ENCODE measurements at places on chromosomes 5 and 9.

DNA sequence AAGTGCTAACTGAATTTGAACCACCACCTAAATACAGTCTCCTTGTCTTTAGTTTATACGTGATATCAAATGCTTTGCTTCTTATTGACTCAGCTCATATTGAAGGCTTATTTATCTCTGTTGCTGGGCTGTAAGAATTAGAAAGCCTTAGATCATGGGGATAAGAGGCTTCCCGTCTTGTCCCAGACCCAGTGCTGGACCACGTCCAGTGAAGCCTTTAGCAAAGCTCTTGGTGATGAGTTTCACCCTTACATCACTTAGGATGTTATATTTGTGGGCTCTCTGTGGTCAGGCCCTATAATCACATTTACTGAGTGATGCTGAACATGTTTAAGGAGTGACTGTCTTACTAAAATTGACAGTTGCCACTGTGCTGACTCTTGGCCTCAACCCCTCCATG lies 11.2 kb downstream of the FAM240B start:
- DNase-seq, result peak; percentile 74

DNA sequence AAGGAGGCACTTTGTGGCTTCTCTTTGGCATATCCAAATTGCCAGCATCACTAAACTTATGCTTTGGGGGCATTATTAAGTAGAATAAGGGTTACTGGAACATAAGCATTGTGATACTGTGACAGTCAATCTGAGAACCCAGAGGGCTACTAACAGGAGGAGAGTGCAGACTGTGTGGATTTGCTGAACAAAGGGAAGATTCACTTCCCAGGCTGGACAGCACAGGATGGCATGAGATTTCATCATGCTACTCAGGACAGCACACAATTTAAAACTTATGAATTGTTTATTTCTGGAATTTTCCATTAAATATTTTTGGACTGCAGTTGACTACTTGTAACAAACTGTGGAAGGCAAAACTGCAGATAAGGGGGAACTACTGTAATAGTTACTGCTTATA lies 212.5 kb downstream of the TMC1 start:
- DNase-seq, result no peak

DNA sequence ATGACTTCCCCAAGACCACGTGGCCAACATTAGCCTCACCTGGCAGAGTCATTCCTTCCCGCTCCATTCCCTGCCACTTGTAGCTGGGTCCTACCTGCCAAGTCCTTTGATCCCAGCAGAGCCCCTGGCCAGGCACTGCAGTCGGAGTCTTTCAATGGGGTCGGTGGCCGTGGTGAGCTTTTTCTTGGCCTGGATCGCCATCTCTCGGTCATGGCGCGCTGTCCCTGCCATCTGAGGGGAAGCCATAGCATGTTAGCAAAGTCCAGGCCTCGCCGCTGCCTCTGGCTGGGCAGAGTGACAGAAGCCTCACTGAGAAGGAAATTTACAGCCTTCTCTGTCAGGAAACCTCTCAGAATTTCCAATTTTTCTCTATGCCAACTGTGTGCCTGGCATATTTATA lies 17.5 kb downstream of the CAPSL start:
- DNase-seq, result no peak

DNA sequence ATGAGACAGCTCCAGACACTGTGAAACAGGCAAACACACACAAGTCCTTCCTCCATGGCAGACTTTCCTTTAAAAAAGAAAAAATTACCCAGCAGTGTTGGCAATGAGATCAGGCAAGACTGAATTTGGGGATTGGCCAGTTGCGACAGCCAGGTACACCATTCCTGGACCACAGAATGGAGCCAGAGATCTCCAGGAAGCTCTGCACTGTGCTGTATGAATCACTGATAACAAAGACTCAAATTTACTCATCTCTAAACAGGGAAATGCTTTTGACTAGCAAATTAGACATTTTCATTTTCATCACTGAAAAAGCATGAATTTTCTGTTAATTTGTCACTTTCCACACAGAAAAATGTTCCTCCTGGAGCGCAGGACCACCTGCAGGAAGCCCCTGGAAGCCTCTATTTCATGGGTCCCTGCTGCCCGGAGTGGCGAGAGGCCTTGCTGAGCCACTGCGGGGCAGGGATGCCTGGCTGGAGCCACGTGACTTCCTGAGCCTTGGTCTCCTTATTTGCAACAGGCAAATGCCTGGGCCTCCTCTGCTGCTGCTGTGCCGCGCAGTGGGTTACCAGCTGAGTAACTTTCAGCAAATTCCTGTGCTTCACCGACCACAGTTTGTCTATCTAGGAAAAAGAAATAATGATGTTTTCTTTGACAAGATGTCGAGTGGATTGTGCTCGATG lies 185.9 kb upstream of the ZNF618 start:
- DNase-seq, result peak; percentile 19

DNA sequence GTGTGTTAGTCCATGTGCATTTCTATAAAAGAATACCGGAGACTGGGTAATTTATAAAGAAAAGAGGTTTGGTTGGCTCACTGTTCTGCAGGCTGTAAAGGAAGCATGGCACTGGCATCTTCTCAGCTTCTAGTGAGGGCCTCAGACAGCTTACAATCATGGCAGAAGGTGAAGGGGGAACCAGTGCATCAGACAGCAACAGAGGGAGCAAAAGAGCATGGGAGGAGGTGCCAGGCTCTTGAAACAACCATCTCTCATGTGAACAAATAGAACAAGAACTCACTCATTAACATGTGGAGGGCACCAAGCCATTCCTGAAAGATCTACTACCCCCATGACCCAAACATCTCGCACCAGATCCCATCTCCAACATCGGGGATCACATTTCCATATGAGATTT lies 89.2 kb upstream of the IL33 start:
- DNase-seq, result no peak

GRCh38 chr9:137783521-137783920 lies 94.1 kb upstream of the CACNA1B start:
- no peak for DNase-seq

DNA sequence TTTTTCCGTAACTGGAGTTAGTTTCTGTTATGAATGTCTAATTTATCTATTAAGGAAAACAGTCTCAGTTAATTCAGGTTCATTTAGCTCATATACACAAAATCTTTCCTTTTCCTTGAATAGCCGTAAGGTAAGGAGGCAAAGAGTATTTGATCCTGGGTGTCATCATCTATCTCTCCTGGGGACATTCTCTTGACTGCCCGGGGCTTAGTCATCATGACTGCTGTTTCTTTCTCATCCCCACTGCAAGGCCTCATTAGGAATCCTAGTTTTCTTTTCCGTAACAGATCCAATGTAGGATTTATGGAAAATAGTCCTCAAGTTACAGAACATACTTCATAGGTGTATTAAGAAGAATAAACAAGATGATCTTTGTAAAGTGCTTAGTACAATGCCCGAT lies 134.9 kb upstream of the CHD1 start:
- no peak for DNase-seq

- no peak for DNase-seq
Observed at GRCh38 chr9:120873512-120873911, 3.5 kb downstream of the PHF19 start.

GRCh38 chr5:98109561-98110006 lies 663.9 kb upstream of the RGMB start:
- peak; percentile 81 for DNase-seq

DNA sequence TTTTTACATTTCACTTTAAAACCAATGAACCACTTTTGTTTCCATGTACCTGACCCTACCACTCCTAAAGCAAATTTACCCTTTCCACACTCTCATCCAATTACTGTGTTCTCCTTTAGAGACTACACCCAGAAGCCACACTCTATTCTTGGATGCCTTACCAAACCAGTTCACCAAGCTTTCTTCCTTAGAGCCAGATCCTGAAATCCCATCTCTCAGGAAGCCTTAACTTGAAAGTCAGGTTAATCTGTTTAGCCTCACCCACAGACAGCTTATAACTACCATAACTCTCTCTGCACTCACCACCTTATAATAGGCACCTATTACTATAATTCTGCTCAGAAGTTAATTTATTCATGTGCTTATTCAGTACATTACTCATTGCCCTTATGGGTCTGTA lies 4.3 kb downstream of the CSNK1A1 start:
- DNase-seq, result peak; percentile 14

- DNase-seq, result peak; percentile 81
Observed at GRCh38 chr9:77751341-77752091, 103.4 kb upstream of the GNA14 start.

DNA sequence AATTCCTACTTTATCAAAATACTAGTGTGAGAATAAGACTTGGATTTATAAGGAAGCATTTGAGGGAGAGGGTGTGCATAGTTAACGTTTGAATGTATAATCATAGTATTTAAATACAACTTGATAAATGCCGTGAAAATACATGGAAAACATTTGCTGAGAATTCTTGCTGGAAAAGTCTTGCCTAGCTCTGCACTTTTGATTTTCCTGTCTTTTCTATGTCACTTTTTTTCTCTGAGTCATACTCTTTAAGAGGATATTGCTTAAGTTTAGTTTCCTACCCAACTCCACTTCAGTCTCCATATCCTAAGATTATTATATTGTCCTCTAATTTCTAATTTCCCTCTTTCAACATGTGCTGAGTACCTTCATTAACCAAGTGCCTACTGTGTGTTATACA lies 616.6 kb upstream of the SEMA6A start:
- DNase-seq, result no peak

GRCh38 chr5:42677156-42677842 lies 79.3 kb upstream of the CCDC152 start:
- no peak for DNase-seq

DNA sequence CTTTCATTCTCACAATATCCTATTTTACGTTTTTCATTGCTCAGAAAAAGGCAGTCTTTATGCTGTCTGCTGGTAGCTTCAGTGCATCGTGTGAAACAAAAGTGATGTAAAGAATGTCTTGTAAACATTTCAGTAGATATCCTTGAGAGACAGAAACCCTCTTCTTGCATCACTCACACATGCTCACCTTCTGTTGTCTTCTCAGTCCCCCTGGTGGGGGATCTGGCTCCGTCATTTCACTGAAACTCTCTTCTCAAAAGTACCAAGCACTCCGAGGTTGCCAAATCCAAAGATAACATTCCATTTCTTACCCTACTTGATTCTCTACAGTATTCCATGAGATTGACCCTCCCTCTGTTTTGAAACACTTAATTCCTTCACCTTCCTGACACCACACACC lies 46.1 kb upstream of the PCA3 start:
- DNase-seq, result peak; percentile 27

DNA sequence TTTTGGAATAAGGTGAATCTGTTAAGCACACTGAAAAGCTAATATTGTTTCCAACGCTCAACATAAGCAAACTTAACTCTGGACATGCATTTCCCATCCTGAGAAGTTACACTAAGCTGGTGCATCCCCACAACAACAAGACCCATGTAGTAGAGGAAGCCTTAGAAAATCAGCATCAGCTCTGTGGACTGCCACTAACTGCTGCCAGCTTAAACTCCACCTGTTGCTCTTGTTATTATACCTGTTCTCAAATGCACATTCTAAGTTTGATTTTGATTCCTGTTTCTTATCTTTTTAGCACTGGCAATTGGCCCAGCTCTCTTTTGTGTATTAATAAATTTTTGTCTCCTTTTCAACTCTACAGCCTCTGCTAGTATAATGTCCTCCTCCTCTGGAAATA lies 924.8 kb downstream of the DNAH5 start:
- no peak for DNase-seq

DNA sequence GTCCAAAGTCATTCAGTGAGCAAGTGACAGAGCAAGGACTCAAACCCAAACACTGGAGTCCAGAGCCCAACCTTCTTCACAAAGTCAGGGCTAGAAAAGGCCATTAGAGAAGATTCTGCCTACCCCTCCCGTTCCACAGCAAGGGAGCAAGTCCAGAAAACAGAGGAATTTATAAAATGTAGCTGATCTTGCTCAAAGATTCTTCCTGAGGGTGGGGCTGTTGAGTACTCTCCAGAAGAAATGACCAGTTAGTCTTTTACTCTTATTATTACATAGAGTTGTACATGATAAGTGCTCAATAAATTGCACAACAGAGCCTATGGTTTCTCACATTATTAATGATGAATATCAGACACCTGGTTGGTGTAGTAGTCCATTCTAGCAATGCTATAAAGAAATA lies 39.3 kb upstream of the HMHB1 start:
- no peak for DNase-seq

- peak; percentile 15 for DNase-seq
Observed at GRCh38 chr5:155049569-155050383, 36.2 kb downstream of the KIF4B start.

- no peak for DNase-seq
Observed at GRCh38 chr5:73301208-73301901, 128.4 kb downstream of the TMEM174 start.

- no peak for DNase-seq
Observed at GRCh38 chr5:69084195-69084594, 9.6 kb upstream of the SLC30A5 start.
